ENCODE measurements at places on chromosomes 4 and X.

DNA sequence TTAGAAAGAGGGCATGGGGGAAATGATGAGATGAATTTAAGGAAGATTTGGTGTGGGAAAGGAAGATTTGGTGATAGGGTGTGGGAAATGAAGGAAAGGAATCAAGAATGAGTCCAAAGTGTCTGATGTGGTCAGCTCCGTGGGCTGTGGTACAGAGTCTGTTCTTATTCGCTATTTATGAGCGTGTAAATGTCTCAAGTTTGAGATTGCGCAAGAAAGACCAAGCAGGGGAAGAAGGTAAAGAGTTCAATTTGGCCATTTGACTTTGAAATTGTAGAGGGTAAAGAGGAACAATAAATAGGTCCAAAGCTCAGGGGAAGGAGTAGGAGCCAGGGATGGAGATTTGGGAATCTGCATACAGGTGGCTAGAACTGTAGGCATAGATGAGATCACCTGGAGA is 11.3 kb upstream of the SMS start:
- no peak for DNase-seq

- no peak for DNase-seq
These were observed 73.7 kb downstream of the RLIM start for GRCh38 chrX:74540635-74541249.

GRCh38 chrX:86604607-86605006 is 456.4 kb downstream of the DACH2 start:
- DNase-seq: no peak

- no peak for DNase-seq
These were observed 1030.3 kb upstream of the LCORL start for GRCh38 chr4:19051831-19052230.

- no peak for DNase-seq
These were observed 98.1 kb upstream of the C1GALT1C1 start for GRCh38 chrX:120727911-120728310.

- DNase-seq: no peak
These were observed 138.4 kb upstream of the ETNPPL start for GRCh38 chr4:108901291-108901690.

DNA sequence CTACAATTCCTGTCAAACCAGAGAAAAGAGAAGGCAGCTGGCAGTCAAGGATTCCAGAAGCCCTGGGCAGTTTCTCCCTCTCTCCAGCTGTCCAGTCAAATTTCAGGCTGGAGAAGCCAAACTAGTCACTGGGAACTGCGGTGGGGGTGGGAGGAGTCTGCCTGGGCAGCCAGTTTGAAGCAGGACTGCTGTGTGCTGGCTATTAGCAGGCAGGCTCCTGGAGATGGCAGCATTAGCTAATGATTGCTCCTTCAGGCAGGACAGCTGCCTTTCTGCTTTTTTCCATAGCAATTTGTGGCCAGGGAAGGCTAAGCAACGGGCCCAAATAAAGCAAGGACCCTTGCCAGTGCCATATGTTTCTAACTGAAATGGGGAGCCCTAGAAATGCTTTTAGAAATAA is 44.7 kb upstream of the FGF13 start:
- no peak for DNase-seq

DNA sequence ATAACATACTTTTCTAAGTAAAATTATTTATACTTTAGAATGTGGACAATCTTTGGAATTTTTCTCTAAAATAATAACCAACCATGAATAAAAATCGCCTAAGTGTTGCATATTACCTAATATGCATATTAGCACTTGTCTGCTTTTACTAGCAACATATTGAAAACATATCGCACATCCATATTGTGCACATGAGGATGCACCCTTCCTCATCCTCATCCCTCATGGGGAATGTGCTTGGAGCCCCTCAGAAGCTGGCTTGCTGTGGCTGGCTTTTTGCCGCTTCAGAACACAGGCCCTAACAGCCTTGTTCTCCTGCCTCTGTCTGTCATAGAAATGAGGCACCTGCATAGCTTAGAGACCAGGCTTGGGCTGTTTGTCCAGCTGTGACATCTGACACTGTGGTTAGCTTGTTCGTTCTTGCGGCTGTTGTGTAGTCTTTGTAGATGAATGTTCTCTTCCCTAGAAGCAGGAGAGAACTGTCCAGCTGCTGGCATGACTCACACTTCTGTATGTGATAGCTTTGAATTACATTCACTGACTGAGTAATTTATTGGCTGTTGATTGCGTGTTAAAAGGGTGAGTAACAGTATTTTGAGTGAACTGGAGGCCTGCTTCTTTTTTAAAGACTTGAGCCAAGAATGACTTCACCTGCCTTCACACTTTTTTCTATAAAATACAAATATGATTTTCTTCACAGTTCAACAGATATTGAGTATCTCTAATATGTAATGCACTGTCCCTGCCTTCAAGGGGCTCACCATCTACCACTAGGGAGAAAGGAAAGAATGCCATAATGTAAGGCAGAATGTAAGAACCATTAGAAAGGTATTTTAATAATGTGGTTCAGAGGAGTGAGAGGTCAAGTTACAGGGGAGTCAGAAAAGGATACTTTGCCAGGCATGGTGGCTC is 81.9 kb downstream of the HMGB2 start:
- DNase-seq: no peak

GRCh38 chrX:147680251-147680650 is 231.5 kb upstream of the FMR1 start:
- DNase-seq: no peak

DNA sequence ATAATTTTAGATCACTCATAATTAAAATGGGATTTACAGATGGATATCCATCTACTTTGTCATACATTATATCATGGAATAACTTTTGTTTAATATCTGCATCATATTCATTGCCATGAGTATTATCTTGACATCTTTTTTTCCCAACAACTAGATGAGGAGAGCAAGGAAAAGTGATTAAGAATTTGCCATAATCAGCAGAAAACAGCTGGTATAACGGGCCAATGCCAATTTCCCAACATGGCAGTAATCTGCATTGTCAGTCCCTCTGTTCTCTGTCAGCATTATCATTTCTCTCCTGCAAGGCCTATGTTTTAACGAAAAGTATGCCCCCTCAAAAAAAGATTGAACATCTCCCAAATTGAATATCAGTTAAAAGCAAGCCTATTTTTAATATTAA is 314.0 kb downstream of the FRMPD4 start:
- no peak for DNase-seq

- DNase-seq: no peak
These were observed 184.0 kb upstream of the KIT start for GRCh38 chr4:54473798-54474197.

DNA sequence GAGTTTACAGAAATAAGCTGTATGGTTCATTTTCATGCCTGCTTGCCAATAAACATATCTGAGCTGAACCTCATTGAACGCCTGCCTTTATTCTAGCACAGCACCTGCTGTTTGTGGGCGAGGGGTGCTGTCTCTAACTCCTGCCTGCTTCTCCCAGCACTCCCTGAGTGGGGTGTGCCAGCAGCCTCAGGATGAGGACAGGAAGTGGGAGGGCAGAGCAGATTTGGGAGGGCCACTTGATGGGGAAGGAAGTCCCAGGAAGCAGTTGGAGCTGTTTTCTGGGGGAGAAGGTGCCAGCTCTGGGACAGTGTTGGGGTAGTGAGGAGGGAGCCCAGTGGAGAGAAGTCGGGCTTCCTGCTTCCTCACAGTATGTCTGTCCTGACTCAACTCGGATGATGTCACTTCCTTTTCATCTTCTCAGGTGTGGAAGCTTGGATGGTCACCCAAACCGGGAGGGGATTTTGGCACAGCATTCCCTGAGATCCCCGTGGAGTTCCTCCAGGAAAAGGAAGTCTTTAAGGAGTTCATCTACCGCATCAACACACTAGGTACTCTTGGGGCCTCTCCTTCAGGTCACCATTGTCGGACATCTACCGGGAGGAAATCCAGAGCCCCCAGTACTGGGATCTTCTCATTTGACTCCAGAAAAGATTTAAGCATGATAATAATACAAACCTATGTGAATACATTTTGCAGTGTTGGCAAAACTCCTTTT is 29.0 kb upstream of the MSANTD1 start:
- DNase-seq: no peak

GRCh38 chr4:38821739-38822138 is 17.1 kb upstream of the TLR1 start:
- no peak for DNase-seq

GRCh38 chr4:6492861-6493657 is 20.6 kb upstream of the PPP2R2C start:
- no peak for DNase-seq

DNA sequence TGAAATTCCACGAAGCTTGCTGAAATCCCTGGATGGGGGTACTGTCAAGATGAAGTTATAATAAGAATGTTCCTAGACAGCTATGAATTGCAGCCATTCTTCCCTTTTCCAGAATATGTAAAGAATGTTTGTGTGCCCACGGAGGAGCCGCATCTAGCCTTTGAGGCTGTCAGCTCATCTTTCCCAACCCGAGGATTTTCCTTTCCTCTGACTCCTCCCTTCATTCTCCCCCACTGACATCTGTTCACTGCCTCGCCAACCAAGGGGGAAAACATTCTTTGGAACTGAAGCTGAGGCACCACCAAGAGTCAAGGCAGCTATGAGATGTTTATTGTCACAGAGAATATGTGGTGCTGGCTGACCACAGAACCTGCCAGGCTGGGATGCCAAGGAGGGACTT is 8.8 kb downstream of the NHSL2 start:
- no peak for DNase-seq

- no peak for DNase-seq
These were observed 136.6 kb downstream of the FBXW7 start for GRCh38 chr4:152399246-152399645.

DNA sequence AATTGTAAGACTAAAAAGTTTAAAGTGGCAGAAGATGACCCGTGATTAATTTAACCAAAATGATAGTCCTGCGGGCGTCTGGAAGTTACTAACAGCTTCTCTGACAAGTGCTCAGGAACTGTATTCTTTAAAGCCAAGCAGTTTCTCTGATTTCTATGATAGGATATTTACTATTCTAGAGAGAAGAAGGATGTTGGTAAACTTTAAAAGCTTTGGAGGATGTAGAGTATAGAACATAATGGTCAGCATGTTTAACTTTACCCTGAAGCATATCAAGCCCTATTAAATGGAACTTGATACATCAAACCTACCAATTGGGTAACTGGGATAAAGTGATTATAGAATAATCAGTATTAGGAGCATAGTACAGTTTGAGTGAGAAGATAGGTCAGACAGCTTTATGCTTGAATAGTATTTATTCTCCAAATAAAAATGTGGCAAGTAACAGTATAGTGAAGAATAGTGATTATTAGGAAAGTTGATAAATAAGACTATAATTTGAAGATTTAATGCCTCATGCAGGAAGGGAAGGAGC is 1.8 kb downstream of the STIM2 start:
- no peak for DNase-seq

GRCh38 chr4:110544594-110544993 is 68.6 kb downstream of the ENPEP start:
- DNase-seq: no peak

GRCh38 chr4:29310252-29310651 is 1409.9 kb upstream of the PCDH7 start:
- no peak for DNase-seq

DNA sequence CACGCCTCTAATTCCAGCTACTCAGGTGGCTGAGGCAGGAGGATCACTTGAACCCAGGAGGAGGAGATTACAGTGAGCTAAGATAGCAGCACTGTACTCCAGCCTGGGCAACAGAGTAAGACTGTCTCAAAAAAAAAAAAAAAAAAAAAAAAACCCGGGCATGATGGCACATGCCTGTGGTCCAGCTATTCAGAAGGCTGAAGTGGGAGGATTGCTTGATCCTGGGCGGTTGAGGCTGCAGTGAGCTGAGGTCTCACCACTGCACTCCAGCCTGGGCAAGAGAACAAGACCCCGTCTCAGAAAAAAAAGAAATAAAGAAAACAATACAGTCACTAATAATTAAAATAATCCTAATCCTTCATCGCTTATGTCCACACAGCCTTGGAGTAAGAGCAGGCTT is 68.1 kb downstream of the APBB2 start:
- no peak for DNase-seq

GRCh38 chrX:153411255-153411987 is at the start of gene ZFP92:
Gene ZFP92 (plus strand): TSS chrX:153411472. CDS start chrX:153418323, 6,851 bp downstream.
- no peak for DNase-seq

- no peak for DNase-seq
These were observed 346.0 kb upstream of the GATB start for GRCh38 chr4:152106781-152107321.

DNA sequence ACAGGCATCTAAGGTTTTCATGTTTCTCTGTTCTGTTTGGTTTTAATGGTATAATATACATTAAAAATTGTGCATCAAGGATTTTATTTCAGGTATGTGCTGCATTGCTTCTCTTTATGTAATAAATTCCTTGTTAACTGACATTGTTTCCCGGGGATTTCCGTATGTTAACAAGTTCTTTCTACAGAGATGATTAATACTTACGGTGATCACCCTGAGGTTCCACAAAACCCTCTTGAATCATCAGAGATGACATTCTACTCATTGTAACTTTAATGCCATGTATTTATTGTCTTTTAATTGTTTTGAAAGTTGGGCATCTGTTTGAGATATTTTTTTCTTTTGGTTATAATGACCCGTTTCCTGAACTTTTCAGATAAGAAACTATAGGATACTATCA is 37.5 kb downstream of the ARHGAP10 start:
- DNase-seq: no peak

DNA sequence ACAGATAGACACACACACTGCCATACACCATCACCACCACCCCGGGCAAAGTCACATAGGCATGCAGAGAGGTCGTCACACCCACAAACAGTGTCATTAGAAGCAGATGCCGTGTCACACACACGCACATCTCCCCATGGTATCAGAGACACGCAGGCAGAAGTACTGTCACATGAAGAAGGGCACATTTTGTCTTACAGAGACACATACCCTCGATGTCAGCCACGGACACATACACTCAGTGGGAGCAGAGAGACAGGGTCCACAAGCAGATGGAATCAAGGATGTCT is 3.3 kb downstream of the NALF2 start:
- DNase-seq: no peak

- DNase-seq: no peak
These were observed 342.8 kb upstream of the AGA start for GRCh38 chr4:177785000-177785399.

GRCh38 chr4:84966382-84967242 is at the start of gene WDFY3:
Gene WDFY3 (minus strand): TSS chr4:84966690. CDS start chr4:84860591, 106,099 bp downstream.
- DNase-seq: peak; percentile 85

DNA sequence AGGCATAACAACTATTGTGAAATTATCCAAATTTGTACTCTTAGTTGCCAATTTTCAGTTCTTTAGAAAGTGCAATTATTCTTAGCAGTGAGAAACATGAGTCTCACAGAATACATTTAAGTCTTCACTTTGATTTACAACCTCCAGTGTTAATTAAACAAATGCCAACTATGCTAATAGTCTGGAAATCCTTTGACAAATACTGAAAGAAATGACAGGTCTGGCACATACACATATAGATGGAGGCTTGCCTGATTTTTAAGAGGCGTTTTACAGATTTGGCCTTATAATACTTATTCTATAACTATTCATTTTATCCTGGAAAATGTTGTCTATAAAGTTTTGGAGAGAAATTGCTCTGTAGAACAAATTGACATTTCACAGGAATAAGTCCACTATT is 320.1 kb downstream of the TRIML1 start:
- DNase-seq: no peak

All from right lobe of liver (tissue), 6 donors.